Activated CD8-positive, alpha-beta memory T cell treated with anti-CD3 and anti-CD28 coated beads, Interleukin-2, amount 10 ng/mL, durations not matched to agents 7 days and 5 days (primary cell): ENCODE measurements at places on chromosomes 1 and 21. TPM values are rescaled to one million over a fixed set of nuclear protein-coding genes. Genes with fewer than 3 reads are reported as not detected.
A peak's percentile ranks its signal among the peaks of the same experiment; 100 is the strongest.

- peaks cover 2% of the 10 kb centered on the region for H3K4me1 ChIP-seq
- H3K36me3 ChIP-seq, result peaks cover 41% of the 10 kb centered on the region
- no peak for DNase-seq
- no peaks in the 10 kb centered on the region for H3K27me3 ChIP-seq
- no peak overlapping the region for H3K27ac ChIP-seq
- no peak overlapping the region for H3K4me3 ChIP-seq
These were observed 133.4 kb downstream of the COP1 start for GRCh38 chr1:176073524-176074157.

GRCh38 chr1:94986783-94987182 is 59.9 kb upstream of the CNN3 start:
- no peaks in the 10 kb centered on the region for H3K27me3 ChIP-seq
- DNase-seq, result no peak
- H3K4me3 ChIP-seq, result no peak overlapping the region
- no peak overlapping the region for H3K27ac ChIP-seq

GRCh38 chr1:1001057-1001783 is 1.3 kb upstream of the HES4 start:
- H3K36me3 ChIP-seq, result peaks cover 1% of the 10 kb centered on the region
- no peak for DNase-seq
- peak overlapping the region; percentile 54 for H3K4me3 ChIP-seq

The GBP4 gene
- total RNA-seq, result 69.7 TPM

The GNG4 gene
- 0.53 TPM for total RNA-seq

The FAM72D gene
- 22.7 TPM for total RNA-seq

The CHIT1 gene
- total RNA-seq, result 0.94 TPM

DNA sequence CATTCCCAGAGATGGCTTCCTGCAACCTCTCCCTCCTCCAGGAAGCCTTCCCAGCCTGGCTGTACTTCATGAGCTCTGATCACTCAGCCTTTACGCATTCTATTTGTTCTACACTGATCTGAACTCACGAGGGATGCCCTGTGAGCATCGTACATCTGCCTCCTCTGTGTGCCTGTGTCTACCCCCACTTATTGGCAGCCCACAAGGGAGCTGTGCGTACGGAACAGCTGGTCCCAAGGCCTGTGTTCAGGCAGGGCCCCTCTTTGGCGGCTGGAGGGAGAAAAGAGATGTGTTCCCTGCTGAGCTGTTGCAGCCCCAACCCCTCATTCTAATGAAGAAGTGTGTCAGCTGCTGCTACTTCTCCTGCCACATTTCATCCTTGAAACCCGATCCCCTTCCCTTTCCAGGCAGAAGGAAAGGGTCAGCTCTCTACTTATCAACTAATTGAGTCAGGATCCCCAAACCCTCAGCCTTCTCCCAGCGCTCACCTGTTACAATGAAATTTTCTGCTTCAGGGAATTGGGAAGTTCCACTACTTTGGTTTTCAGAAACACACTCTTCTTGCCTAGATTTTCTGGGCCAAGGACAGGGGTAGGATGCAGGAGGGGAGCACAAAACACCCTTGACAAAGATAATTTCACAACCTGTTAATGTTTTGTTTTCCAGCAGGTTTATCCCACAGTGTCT is 3.2 kb downstream of the INKA2 start:
- H3K27ac ChIP-seq, result no peak overlapping the region
- H3K27me3 ChIP-seq, result peaks cover 25% of the 10 kb centered on the region
- H3K4me1 ChIP-seq, result peaks cover 26% of the 10 kb centered on the region
- H3K4me3 ChIP-seq, result no peak overlapping the region
- H3K36me3 ChIP-seq, result no peaks in the 10 kb centered on the region
- no peak for DNase-seq

DNA sequence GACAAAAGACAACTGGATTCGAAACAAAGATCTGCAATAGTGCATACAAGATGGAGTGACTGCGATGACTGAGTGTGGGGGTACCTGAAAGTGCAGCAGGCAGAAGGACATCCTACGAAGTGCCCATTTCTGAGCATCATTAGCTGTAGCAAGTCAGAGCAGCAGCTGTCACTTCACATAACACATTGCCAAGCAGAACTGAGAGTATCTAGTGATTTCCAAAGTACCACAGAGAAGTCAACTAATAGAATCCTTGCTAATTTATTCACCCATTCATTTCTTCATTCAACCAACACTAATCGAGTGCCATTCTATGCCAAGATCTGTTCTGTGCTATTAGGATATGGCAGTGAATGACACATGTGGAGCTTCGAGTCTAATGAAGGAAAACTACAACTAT is 31.6 kb upstream of the CAMSAP2 start:
- H3K27me3 ChIP-seq, result peaks cover 6% of the 10 kb centered on the region
- no peak overlapping the region for H3K27ac ChIP-seq
- no peaks in the 10 kb centered on the region for H3K36me3 ChIP-seq
- no peaks in the 10 kb centered on the region for H3K4me1 ChIP-seq
- no peak overlapping the region for H3K4me3 ChIP-seq

DNA sequence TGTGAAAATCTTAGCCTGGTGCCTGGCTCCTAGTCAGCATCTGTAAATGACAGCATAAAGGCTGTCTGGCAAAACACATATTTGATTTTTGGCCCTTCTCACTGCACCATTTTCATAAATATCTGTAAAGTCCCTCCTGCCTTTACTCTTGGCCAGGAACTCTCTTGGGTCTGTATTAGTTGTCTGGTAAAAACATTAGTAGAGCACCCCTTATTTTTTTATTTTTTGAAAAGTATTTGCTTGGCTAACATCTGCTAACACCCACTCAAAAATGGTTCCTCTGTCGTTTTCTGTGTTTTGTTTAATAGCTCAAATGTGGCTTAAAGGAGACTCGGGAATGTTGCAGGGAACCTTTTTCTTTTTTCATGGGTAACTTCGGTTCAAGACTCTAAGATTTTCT is 293.4 kb downstream of the HMCN1 start:
- no peak for DNase-seq
- no peaks in the 10 kb centered on the region for H3K36me3 ChIP-seq
- no peaks in the 10 kb centered on the region for H3K4me1 ChIP-seq

The GPX7 gene
- 14.4 TPM for total RNA-seq
